Erythroblast (primary cell): ENCODE measurements at places on chromosomes 11 and 22.

GRCh38 chr11:833849-834311, 1.1 kb downstream of the CD151 start:
- no peak for DNase-seq

DNA sequence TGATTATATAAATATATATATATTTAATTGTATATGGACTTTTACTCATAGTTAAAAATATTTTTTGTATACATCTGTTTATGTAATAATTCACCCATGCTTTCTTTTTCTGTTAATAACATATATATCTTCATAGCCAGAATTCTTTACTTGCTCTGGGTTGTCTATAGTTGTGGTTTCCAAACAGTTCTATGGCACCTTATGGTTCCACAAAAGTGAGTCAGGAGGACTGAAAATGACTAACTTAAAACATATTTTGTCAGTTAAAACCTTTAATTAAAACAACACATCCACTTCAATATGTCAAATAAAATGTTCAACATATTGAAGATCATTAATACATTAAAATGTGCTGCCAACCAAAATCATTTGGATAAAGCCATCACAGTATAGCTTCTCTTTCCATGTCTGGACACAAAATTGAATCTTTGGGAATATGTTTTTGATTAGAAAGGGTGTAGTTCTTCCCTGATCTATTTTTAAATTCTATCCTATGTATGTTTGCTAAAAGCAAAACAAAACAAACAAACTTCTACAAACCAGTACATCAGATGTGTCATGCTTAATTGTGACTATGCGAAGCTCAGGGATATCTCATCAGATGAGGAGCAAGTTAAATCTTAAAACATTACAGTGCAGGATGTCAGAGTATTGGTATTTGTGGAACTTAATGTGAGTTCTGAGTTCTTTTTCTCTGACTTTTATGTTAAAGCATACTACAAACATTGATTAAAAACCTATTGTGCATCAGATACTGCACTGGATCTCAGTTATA, 1488.4 kb upstream of the TENM4 start:
- DNase-seq = no peak

GRCh38 chr11:64677441-64678023, 45.5 kb downstream of the NRXN2 start:
- no peak for DNase-seq

- DNase-seq = no peak
Measured at GRCh38 chr11:128417607-128418324, 169.6 kb downstream of the ETS1 start.

DNA sequence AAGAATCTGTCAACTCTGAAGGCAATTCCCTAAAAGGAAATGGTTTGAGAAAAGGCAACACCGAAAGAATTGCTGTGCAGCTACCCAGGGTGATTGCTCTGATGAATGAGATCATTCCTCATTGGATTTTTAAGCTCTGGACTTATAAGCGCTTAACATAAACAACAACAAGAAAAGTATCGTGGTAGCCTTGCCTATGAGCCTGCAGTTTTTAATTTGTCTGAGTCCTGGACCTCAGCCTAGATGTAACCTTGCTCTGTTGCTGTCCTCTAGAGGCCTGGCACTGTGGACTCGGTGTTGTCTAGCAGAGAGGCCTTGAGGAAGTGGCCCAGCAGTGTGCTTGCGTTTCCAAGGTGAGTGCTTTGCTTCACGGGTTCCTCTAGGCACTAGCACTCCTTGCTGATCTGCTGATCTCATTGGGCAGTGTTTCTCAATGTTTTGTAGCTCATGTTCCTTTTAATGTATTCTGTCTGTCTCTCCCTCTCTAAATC, 20.4 kb downstream of the CCDC81 start:
- no peak for DNase-seq

DNA sequence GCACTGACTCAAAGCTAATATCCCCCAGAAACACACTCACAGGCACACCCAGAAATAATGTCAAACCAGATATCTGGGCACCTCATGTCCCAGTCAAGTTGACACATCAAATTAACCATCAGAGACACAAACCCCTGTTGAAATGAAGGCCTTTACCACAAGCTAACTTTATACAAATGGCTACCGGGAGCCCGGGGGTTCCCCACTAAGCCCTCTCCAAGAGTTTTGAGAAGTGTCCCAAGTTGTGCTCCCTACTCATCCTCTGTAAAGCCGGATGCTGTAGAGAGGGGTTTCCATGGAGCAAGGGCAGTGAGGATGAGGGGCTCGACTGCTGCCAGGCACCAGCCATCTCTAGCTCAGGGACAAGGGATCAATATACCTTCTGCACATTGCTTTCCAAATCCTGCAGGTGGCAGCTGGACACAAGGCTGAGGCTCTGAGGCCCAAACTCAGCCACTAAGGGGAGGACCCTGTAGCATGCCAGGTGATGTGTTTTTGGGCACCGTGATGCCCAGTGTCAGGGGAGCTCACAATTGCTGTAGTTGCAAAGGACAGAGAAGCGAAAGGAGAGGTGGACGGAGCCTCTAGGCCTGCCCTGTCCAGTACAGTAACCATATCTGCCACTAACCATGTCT, 145.7 kb downstream of the TTC17 start:
- DNase-seq = peak; percentile 6

GRCh38 chr22:37906364-37907008, 389 bp downstream of the MICALL1 start:
- no peak for DNase-seq

DNA sequence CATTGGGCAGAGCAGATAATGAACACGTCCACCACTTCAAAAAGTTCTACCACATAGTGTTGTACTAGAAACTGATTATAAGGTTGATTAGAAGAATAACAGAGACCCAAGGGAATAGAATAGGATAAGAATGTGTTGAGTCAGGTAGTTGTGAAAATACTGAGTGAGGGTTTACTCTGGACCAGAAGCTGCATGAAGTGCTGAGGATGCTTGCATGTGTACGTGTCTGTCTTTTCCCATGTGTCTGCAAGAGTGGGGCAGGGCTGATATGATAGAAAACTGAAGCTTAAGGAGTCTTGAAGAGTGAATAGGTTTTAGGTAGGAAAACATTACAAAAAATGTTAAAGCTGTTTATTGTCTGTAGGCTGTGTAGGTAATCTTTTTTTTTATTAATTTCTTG, 20.6 kb downstream of the TRPC6 start:
- no peak for DNase-seq

- DNase-seq = no peak
Measured at GRCh38 chr22:48630433-48630754, 1197.3 kb downstream of the BRD1 start.

- DNase-seq = no peak
Measured at GRCh38 chr11:45983471-45983845, 61.0 kb downstream of the LARGE2 start.

GRCh38 chr11:23730307-23730998, 766.4 kb upstream of the LUZP2 start:
- DNase-seq = no peak

DNA sequence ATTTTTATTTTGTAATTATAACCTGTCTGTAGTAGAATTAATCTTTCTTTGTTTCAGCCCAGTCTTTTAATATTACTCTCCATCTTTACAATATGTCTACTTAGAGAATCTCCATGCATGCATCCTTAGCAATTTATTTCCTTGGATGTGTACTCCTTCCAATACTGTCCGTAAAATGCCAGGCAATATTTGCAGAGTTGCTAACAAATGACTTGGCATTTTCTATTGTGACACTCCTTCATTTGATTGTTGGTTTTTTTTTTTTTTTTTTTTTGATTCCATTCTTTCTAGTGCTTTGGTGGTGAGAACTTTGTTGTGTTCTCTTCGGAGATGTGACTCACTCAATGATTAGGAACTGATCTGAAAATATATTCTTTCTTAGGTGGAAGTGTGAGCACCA, 220.3 kb downstream of the CNTN5 start:
- DNase-seq = no peak

GRCh38 chr22:25014896-25015755, 62.6 kb downstream of the KIAA1671 start:
- no peak for DNase-seq

- no peak for DNase-seq
Measured at GRCh38 chr22:24009227-24010017, 1.7 kb upstream of the CABIN1 start.

DNA sequence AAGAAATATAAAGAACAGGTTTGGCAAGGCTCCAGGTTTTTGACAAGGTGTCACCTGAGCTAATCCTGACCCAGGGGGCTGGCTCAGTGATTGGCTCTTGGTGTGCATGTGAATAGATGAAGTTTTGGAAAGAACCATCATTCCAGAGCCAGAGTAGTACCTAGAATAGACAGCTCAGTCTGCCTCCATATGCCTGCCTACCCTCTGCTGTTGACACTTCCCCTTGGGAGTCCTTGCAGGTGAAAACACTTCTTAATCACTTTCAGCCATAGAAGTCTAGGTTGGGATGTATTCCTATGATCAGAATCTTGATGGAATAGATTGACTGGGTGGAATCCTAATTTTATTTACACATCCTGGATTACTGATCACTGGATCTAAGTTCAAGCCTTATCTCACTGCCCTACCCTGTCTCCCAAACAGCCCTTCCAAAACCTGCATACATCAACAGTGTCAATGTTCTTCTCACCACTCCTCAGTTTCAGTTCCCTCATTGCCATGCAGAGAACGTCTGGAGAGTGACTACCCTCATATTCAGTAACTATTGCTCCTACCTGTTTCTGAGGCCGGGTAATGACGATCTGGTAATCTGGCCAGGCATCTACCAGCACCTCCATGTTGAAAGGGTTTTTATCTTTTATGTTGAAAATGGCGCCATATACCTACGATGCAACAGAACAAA, 6.7 kb downstream of the GLYATL2 start:
- no peak for DNase-seq

GRCh38 chr11:23875176-23875850, 621.5 kb upstream of the LUZP2 start:
- DNase-seq = no peak

DNA sequence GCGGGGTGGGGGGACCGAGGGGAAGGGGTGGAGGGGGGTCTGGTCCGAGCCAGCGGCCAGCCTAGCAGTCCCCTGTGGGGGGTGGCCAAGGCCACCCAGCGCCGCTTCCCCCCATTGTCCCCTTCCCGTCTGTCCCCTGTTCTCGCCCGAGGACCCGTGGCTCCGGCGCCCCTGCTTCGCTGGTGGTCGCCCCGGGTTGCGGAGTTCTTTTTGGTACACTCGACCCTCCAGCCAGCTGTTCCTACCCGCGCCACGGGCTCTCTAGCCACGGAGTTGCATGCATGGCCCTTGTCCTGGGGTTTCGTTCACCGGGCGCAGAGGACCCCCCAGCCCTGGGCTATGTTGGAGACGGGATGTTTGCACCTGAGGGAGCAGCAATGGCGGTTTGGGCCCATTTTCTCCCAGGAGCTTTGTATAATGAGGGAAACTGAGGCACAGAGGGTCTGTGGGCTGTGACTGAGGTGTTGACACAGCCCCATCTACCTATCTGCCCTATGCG, 489 bp downstream of the RNF214 start:
- peak; percentile 62 for DNase-seq

- DNase-seq = no peak
Measured at GRCh38 chr22:49480896-49481658, 346.6 kb downstream of the BRD1 start.

- no peak for DNase-seq
Measured at GRCh38 chr11:122096272-122097112, 19.5 kb downstream of the BLID start.

- DNase-seq = no peak
Measured at GRCh38 chr11:17629113-17629512, 82.1 kb downstream of the OTOG start.

DNA sequence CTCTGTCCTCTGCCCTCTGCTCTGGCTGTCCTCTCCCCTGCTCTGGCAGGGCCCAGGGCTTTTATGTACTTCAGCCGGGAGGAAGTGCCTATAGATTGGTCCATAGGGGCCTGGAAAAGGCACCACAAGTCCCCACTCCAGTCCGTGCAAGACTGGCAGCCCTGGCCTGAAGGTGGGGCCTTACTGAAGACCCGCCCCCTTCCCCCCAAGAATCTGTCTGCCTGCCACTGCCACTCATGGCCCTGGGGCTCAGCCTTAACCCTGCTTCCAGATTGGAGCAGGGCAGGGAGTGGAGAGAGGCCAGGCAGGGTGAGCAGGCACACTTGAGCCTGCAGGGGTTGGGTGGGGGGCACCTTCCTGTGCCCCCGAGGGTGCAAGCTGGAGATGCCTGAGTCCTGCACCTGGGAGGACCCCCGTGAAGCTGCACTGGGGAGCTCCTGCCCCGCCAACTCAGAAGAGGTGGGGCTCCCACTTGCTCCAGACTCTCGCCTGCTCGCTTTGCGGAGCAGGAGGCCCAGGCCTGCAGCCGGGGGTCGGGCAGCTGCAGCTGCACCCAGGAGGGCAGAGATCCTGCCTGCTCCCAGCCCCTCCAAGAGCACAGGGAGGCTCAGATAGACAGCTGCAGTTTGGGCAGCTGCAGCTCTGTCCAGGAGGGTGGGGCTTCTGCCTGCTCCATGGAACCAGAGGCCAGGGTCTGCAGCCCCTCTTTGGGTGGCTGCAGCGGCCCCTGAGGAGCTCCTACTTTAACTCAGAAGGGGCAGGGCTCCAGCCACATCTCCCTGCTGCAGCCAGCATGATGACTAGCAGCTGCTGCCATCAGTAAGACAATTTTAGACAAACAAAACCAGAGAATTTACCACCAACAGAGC, 51.0 kb upstream of the SC5D start:
- no peak for DNase-seq

DNA sequence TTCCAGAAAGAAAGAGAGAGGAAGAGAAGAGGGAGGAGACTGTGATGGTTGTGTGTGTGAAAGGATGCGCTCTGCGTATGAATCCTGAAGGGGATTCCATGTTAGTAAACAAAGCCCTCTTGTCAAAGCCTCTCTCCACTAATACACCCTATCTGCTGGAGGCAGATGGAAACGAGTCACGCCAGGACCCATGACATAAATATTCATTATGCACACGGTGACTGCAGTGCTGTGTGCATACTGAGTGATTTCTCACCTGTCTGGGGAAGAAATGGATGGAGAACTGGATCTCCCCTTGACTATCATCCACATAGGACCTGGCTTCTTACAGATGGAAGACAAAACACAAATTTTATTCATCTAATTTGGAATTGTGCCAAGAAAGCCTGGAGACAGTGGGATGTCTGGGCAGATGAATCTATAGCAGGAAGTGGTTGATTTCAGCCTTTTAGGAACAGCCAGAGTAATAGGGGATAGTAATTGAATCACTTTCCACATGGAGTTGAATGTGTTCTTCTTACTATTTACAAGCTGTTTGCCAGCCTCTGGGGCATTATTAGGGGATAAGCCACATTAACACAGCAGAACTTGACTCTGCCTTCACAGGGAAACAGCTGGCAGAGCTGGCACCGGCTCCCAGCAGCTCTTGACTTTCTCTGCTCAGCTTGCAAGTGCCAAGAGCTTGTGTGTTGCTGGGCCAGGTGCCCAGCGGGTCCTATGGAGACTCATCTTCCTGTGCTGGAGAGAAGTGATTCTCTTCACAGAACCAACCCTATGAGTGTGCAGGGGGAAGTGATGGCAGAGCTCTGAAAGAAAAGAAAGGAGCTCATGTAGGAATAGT, 9.0 kb downstream of the MTNR1B start:
- no peak for DNase-seq
